ENCODE measurements at places on chromosomes 3 and 15.

DNA sequence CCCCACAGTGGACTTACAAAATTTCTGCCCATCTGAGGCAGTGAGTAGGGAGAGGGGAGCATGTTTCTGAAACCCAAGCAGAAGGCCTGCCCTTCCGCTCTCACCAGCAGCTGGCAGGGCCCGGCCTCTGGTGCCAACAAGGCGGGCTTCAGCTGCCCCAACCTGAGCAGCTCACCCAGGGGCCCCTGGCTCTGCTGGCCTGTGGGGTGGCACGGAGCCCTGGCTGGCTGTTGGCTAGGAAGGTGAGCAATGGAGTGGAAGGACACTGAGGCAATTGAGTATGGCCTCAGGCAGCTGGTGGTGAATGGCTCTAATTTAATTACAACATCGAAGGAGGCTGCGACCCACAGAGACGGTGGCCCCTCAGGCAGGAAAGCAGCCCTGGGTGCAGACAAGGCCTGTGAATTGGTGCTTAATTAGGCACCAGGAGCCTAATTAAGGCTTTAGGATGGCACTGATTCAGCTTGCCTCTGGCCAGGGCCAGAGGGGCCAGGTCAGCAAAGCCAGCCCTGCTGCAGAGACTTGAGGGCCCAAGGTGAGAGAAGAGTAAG lies 60.9 kb downstream of the ST8SIA2 start:
- no peak for DNase-seq

DNA sequence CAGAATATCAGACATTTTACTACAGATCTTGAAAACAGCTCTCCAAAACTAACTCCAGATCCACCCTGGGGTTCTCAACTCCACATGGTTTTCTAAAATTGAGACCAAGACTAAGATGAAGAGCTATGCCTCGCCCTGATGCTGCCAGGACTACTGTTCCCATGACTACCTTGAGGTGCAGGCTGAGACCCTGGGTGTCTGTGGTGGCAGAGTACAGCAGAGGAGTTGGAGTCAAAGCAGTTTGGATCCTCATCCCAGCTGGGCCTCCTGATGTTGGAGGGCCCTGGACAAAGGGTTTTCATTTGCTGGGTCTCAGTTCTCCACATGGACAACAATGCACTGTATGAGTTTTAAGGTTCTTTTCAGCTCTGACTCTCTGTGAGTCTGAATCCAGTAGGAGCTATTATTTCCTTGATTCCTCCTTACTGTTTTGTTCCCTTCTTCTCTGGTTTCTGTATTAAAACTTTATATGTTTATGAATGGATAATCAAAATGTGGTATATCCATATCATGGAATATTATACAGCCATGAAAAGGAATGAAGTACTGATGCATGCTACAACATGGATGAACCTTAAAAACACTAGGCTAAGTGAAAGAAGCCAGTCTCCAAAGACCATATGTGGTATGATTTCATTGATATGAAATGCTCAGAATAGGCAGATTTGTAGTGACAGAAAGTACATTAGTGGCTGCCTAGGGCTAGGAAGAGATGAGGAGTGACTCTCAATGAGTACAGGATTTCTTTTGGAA lies 93.0 kb downstream of the CPN2 start:
- DNase-seq, result no peak

GRCh38 chr3:49747792-49748480 lies 24.2 kb upstream of the GMPPB start:
- DNase-seq, result no peak

DNA sequence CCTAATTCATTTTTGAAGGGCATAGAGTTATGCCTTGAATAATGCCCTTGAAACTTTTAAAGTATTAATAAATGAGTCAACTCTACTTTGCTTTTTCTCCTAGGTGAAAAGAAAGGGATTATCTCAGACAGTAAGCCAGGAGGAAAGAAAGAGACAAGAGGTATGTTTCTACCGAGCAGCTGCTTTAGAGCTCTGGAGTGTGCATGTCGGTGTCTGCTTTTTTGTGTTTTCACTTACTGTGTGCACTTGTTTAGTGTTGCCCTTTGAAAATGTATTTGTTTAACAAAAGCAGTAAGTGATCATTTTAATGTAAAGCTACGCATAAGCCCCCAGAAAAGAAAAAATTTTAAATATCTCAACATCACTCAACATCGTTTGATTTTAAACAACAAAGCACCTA lies 28.1 kb downstream of the ARHGEF26 start:
- no peak for DNase-seq

- no peak for DNase-seq
Measured at GRCh38 chr3:89974903-89975519, 867.6 kb downstream of the EPHA3 start.

- no peak for DNase-seq
Measured at GRCh38 chr3:56867671-56868070, 65.9 kb upstream of the ARHGEF3 start.

DNA sequence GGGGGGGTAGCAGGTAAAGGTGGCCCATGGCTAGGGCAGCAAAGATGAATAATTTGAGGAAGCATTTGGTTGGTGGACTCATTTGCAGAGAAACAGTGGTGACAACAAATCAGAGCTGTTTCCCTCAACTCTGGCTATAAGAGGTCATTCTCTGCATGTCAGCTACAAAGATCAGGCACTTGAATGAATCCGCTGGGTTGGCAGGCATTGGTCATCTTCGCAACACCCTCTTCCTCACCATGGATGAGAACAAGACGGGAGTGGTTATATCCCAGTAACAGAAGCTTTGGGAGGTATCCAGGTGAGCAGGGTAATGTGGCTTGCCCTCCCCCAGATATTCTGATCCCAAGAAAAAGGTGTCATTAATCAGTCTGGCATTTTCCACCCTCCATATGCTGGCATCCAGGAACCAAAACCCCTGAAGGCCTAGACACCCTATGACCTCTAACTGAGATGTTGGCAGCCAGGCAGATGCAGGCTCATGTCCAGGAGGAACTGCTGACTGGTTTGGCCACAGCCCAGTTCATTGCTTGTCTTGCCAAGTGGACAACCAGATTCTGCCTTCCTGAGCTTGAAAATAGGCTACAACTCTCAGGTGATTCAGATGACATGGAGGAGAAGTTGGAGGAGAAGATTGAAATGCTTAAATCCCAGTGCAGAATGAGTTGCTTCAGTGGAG lies 108.9 kb upstream of the TRIM42 start:
- no peak for DNase-seq

DNA sequence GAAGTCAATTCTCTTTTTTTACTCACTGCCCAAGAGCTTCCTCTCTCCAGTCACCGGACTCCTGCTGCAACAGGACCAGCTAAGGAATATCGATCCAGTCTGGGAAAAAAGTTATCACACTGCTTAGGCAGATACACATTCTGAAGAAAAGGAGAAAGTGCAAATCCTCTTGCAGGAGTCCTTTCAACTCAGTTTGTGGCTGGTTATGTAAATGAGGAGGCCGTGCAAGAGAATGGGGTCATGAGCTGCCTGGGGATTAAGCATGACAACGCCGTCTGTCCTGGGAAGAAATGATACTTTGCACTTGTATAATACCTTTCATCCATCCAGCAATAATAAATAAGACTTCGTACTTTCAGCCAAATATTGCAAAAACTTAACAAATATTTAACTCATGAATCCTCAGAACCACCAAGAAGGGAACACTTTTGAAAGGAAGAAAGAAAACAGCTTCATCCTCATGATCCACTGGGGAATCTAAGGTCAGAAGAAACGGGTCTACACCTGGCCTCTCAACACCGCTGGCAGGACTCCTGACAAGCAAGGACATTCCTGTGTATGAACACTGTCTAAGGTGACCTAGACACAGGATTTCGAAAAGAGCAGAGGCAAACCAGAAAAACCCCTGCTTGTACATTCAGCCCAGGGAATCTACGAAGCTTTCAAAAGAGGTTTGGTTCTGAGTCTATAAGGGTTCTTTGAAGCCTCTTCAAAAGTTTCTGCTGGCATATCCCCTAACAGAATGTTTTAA lies 13.1 kb upstream of the WWTR1 start:
- DNase-seq, result no peak

- no peak for DNase-seq
Measured at GRCh38 chr3:52777127-52777958, at the start of gene ITIH1. Gene ITIH1 (plus strand): TSS chr3:52777599. CDS start chr3:52777616, 17 bp downstream.

DNA sequence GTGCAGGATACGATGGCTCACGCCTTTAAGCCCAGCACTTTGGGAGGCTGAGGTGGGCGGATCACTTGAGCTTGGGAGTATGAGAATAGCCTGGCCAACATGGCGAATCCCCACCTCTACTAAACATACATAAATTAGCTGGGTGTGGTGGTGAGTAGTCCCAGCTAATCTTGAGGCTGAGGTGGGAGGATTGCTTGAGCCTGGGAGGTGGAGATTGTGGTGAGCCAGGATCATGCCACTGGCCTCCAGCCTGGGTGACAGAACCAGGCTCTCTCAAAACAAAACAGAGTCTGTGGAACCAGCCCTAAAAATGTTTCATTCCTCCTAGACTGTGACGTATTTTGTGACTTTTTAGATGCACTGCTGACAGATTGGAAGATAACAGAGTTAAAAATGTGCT lies 34.3 kb upstream of the RAD51 start:
- DNase-seq, result no peak

GRCh38 chr3:52498137-52499054 lies 3.3 kb downstream of the STAB1 start:
- no peak for DNase-seq

GRCh38 chr3:126873416-126873815 lies 109.5 kb upstream of the PLXNA1 start:
- no peak for DNase-seq

DNA sequence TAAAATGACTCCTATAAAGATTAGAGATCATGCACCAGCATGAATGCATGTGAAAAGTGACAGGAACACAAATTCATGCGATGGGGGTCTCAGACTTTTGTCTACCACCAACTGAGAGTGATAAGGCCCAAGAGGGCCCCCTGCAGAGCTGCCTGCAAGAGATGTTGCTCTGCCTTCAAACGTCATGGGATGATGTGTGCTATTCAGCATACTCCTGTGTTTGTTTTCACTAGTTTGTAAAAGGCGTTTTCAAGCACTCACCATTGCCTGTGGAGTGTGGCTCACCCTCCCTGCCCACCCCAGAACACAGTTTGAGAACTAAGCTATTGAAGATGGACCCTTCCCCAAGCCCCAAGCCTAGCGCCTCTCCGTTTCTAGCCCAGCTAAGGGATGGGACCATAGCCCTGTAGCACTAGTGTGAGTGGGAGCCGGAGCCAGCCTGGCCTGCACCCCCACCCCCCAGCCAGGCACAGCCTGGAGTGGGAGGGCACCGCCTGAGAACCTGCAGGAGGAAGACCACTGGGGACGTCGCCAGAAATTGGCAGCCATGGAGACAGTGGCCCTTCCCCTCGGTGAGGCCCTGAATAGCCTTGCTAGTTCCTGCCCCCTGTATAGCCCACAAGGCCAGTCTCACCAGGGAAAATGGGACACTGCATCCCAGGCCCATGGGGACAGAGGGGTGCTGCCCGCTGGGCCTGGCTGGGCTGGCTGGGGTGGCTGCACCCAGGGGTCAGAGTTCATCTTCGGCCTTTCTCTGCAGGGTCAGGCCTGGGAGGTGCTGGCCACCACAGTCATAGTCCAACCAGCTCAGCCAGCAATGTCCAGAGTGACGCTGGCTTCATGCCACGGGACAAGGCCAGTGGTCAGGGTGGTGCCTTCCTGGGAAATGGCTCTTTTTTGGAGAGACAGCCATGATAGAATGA lies 22.6 kb upstream of the KLF13 start:
- no peak for DNase-seq

- DNase-seq, result no peak
Measured at GRCh38 chr3:193165431-193166120, 75.4 kb upstream of the PLAAT1 start.

- no peak for DNase-seq
Measured at GRCh38 chr3:42149975-42150374, 58.8 kb downstream of the TRAK1 start.

GRCh38 chr15:92733934-92734521 lies 78.5 kb upstream of the FAM174B start:
- DNase-seq, result peak; percentile 5

DNA sequence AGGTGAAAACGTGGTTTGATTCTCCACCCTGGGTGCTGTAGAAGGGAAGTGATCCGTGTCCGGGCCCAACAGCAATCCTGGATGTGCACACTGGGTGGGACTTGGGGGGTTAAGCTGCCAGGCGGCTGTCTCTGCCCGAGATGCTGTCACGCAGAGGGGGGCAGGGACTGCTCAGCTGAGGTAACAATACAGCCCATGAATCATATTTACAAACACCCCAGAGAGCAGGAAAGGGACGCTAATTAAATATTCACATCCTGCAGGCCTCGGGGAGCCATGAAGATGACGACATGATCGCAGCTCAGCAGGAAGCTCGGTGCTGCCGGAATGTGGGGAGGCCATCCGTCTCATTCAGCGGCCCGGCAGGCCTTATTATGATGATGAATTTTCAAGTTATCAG lies 17.9 kb upstream of the CRABP1 start:
- DNase-seq, result no peak

GRCh38 chr15:36810656-36811449 lies 231.4 kb downstream of the CDIN1 start:
- DNase-seq, result no peak

- DNase-seq, result no peak
Measured at GRCh38 chr15:31016446-31016915, 25.1 kb upstream of the MTMR10 start.

- DNase-seq, result no peak
Measured at GRCh38 chr3:189710620-189711402, 79.6 kb downstream of the TP63 start.

DNA sequence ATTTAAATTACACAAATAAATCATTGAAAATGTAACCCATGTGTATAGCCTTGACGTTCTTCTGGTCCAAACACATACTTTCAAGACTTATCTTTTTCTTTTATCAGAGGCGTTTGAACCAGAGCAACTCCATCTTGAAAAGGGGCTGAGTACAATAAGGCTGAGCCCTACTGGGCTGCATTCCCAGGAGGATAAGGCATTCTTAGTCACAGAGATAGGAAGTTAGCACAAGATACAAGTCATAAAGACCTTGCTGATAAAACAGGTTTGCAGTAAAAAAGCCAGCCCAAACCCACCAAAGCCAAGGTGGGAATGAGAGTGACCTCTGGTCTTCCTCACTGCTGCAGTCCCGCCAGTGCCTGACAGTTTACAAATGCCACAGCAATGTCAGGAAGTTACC lies 101.0 kb upstream of the IGSF10 start:
- no peak for DNase-seq

GRCh38 chr3:157094301-157094700 lies 65.6 kb downstream of the CCNL1 start:
- no peak for DNase-seq

GRCh38 chr15:86183596-86184491 lies 104.2 kb downstream of the AGBL1 start:
- DNase-seq, result peak; percentile 39

DNA sequence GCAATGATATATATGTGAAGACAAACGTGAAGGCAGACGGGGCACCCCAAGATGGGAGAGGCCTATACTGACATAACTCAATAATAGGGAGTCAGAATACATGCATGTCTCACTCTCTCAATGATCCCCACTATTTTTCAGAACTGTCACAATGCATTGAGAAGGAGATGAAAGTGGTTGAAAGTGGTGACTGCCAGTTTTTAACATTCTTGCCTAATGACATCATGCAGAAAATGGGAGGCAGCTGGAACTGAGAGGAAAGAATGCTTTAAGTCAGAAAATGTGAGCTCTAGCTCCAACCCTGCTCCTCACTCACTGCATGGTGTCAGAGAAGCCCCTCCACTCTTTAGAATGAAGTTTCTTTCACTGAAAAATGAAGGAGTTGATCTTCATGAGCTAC lies 55.3 kb upstream of the P2RY1 start:
- no peak for DNase-seq

- no peak for DNase-seq
Measured at GRCh38 chr3:102000620-102001209, 151.4 kb downstream of the NFKBIZ start.

All from stimulated activated CD4-positive, alpha-beta T cell treated with anti-CD3 and anti-CD28 coated beads, TNF-alpha, amount 100 ng/mL, for 48 hours (primary cell).